ENCODE measurements at places on chromosomes 11 and 22.

GRCh38 chr11:72720784-72721183 lies 31.4 kb downstream of the ARAP1 start:
- DNase-seq, result peak; percentile 62

- DNase-seq, result peak; percentile 38
Observed at GRCh38 chr11:13105237-13105844, 96.2 kb downstream of the RASSF10 start.

DNA sequence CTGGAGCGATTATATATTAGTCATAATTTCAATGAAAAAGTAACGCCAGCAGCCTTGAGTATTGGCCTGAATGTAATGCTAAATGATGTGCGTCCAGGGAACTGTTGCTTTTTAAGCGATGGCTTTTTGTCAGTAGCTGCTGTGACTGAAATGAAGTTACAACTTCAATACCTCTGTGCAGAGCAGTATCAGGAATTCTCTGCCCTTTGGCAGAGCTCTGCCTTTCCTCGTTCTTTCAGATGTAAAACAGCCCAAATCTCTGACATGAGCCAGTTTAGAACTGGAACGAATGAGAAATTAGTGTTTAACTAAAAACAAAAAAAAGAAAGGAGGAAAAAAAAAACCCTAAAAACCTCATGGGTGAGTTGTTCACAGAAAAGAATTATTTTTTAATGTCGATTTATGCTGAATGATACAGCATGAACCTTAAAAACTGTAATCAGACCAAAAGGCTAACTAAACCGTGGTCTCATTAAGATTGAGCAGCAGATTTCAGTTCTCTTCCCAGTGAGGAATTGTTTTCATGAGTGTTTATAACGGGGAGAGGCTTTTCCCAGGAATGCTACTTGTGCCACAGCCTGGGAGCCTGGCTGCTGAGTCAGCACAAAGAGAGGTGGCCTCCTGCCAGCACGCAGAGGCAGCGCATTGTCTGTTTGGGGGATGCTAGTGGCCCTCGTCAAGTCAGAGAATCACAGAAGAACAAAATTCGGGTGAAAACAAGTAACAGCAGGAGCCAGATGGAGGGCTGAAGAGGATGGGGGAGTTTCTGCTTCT lies 146.2 kb upstream of the RASSF10 start:
- peak; percentile 63 for DNase-seq

DNA sequence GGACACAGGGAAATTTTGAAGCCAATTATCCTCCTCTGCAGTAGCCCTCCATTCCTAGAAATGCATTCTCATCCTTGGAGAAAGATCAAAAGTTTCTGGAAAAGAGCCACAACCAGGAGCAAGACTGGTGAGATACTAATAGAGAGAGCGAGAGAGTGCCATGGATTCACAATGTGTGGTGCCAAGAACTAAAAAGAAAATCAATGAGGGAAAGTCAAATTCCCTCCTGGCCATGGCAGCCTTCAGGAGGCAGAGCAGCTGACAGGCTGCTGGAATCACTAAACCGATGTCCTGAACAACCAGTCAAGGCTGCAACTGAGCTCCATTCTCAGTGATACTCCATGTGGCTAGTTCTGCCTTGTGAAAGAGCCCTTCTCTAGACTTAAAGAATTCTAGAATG lies 561.0 kb downstream of the SOX6 start:
- DNase-seq, result no peak

- DNase-seq, result no peak
Observed at GRCh38 chr11:123833095-123833494, 26.9 kb upstream of the OR6M1 start.

Data from mucosa of descending colon (tissue), 3 donors.